ENCODE measurements at places on chromosomes 1 and 21.
A peak's percentile ranks its signal among the peaks of the same experiment; 100 is the strongest.

GRCh38 chr21:44273046-44273445, 11.3 kb upstream of the DNMT3L start:
- no peak for DNase-seq

GRCh38 chr1:159867664-159868026, 5.2 kb upstream of the VSIG8 start:
- no peak for DNase-seq

GRCh38 chr21:31752352-31752751, 20.4 kb upstream of the SCAF4 start:
- no peak for DNase-seq

- no peak for DNase-seq
Measured at GRCh38 chr1:169121146-169121923, 14.8 kb downstream of the ATP1B1 start.

- DNase-seq = no peak
Measured at GRCh38 chr21:34018910-34019309, 54.5 kb upstream of the MRPS6 start.

DNA sequence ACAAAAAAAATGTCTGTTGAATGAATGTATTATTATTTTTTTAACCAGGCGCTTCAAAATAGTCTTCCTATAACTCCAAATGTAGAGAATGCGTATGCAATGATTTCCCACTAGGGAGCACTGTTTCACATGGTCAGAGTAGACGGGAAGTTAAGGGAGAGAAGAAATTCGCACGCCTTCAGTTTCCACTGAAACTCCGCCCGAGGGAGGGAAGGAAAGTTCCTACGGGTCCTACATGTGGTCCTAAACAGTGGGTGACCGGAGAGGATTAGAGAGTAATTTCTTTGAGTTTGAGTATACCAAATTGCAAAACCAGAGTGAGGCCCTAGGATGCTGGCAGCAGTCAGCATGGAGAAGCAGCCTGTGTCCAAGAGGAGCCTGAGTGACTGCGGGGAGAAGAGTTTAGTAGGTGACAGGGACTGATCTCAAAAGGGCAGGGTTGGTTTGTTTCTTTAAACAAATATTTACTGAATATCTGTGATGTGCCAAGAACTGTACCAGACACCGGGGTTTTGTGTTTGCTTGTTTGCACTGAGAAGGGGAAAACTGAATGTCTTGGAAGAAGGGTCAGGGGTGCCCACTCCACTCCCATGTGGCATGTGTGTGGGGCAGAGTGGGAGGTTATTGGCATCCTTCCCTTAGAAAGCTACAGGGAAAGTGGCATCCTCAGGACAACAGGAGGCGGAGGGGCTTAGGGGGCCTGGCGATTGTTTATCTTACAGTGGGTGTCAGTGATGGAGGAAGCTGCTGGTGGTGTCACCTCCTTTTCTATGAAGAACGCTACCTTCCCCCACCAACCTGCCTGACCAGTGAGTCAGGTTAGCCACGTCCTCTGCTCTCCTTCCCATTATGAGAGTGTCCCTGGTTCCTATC, 22.8 kb downstream of the RNU5D-1 start:
- DNase-seq = no peak

- DNase-seq = no peak
Measured at GRCh38 chr1:112762541-112763500, 47.7 kb upstream of the PPM1J start.

DNA sequence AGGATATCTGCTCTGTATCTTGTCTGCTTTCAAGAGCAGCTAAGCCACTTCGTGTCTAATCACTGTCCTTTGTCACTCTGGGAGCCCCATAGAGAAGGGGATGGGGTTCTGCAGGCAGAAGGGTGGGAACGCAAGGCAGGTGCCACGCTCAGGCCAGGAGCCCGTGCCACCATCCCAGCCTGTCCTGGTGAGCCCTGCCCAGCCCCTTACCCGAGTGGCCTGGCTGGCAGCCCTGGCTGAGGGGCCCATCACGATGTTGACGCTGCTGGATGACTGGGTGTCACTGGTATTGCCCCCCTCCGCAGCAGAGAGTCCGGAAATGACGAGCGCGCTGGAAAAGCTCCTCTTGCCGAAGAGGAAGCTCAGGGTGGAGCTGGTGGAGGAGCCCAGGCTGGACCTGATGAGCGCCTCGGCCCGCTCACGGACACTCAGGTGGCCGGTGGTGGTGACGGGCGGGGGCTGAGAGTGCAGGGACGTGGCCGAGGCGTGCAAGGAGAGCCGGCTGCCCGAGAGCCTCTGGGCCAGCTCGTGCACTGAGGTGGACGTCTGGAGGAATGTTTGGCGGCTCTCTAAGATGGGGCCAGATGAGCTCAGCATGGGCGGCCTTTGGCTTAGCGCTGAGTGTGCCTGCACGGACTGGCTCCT, 35.6 kb downstream of the NTPCR start:
- no peak for DNase-seq

DNA sequence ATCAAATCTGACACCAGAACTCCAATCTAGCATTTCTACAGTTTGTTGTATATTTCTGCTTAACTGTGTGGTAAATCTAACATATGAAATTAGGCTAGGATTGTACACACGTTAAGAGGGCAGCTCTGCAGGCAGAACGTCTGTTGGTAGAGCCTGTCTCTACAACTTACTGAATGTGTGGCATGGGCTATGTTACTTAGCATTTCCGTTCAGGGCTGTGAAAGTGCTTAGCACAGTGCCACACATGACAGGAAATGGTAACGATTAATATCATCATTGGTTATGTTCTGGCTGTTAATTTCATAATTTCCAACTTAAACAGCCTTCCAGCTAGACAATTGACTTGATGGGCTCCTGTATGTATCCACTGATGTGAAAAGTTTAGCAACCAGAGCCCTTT, 9.6 kb upstream of the C8B start:
- no peak for DNase-seq

DNA sequence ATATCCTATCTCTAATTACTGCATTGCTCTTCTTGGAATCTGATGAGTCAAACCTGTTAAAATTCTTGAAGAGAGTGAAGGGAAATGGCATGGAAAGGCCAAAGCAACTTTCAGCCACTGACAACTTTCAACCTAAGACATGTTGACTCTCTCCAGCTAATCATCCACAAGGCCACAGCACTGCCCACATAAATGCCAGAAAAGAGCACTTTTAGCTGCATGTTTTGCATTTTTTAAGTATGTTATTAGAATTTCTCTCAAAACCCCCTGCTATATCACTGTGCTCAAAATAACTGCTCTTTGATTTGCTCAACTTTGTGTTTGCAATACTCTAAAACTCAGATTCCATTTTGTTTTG, 352.5 kb downstream of the ADGRL2 start:
- DNase-seq = no peak

GRCh38 chr1:96865731-96866685, 144.4 kb downstream of the PTBP2 start:
- no peak for DNase-seq

DNA sequence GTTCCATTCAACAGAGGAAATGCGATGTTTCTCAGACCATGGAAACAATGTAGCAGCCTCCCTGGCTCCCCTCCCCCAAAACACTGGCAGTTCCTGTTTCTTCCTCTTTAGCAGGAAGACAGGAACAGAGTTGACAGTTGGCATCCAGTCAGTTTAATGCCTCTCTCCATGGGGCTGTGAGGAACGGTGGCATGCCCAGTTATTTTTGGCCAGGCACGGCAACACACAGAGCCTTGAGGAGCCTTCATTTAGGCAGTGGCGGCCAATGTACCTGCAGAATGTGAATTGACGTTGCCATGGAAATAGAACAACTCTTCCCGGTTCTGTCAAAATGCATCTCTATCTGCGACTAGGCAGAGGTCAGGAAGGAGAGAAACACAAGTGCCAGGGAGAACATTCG, 330.6 kb downstream of the DSCAM start:
- DNase-seq = no peak

- DNase-seq = no peak
Measured at GRCh38 chr1:178451529-178451928, 45.2 kb downstream of the CLEC20A start.

DNA sequence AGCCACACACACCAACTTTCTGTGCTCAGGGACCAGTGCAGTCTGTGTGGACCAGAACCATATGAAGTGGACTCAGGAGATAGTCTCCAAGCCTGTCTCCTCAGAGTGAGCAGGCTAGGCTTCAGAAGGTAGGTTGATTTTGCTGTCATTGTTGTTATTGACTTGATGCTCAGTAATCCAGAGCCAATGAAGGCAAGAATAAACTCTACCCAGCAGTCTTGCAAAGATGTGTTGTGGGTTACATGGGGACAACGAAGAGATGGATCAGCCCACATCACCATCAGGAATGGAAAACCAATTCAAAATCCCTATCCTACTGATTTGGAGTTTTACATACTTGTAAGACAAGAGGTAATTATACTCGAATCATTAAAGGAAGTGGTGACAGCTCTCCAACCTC, 37.4 kb downstream of the PHC2 start:
- DNase-seq = no peak

DNA sequence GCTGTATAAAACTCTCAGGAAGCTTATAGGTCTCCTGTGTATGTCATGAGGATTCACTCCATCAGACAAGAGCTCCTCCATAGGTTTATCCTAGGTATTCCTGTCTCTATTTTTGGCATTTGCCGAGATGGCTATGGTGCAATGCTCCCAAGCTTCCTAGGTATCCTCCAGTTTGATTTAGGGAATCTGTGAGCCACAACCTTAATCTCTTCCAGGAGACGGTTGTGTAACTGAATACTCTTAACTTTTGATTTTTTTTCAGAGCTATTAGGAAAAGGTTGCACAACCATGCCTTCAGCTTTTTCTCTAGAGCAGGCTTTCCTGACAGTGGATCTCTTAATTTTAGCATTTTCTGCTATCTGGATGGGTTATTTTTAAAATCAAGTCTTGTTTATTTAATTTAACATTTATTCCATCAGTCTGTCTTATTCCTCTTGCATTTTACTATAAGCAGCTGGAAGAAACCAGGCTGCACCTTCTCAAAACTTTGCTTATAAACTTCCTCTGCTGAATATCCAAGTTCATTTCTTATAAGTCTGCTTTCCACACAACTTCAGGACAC, 69.4 kb upstream of the BACE2 start:
- no peak for DNase-seq

- DNase-seq = no peak
Measured at GRCh38 chr1:197306381-197307062, 38.5 kb downstream of the CRB1 start.

- no peak for DNase-seq
Measured at GRCh38 chr21:46372014-46372485, 48.1 kb downstream of the PCNT start.

DNA sequence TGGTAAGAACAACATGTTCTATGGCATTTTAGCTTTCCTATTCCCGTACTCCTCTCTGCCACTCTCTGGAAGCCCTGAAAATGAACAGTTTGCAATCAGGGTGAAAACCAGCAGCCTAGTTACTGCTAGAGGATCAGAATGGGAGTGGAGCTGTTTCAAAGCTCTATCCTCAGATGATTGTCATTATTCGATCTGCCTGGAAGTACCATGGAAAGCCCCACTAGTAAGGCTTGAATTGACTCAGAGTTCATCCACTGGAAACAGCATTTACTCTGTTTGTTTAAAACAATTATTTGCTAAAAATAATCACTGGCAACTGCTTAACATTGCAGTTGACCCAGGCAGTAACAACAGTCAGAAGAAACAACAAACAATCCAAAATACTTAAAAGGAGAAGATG, 91.2 kb downstream of the USH2A start:
- DNase-seq = no peak

- no peak for DNase-seq
Measured at GRCh38 chr1:21913763-21914162, 23.3 kb downstream of the HSPG2 start.

- peak; percentile 82 for DNase-seq
Measured at GRCh38 chr1:74732960-74733603, at the start of the genes CRYZ and TYW3. CRYZ (minus strand) TSS chr1:74733050; CDS start chr1:74724821, 8,229 bp downstream. TYW3 (plus strand) TSS chr1:74733152; CDS start chr1:74733245, 93 bp downstream.

DNA sequence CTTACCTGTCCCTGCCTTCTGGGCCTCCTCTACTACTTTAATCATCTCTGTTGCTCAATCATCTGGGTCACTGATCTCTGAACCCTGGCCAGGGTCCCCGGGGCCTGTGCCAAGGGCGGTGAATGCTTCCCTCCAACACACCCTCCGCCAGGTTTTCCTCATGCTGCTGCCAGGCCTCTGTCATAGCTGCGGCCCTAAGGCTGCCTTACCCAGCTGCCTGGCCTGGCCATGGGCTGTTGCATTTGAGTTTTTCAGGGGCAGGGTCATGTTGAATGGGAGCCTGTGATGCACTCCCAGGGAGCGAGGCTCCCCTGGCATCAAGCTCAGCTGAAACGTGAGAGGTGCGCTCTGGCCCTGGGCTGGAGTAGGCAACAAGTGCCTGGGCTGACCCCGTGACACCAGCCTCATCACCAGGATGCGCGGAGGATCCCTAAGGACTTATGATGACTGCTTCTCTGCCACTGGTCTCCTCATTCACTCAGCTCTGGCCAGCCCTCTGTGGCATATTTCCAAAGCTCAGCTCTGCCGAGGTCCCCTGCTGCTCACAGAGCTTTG, 7.6 kb downstream of the EDN2 start:
- DNase-seq = no peak

DNA sequence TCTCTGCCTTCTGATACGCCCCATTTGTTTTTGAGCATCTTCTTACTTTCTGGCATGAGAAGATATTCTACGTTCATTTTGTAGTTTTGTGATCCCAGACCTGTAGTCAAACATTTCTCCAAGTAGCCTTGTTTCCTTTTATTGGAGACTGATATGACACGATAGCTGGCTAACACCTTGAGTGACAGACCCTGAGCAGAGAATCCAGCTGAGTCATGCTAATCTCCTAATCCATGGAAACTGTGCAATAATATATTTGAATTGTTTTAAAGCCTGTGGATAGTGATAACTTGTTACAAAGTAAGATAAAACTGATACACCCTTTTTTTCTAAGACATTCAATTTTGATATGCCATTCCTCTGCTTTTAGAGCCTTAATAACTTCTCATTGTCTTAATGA, 1.2 kb upstream of the IFI44L start:
- no peak for DNase-seq

GRCh38 chr1:222618880-222619596, 1.1 kb downstream of the MIA3 start:
- no peak for DNase-seq

DNA sequence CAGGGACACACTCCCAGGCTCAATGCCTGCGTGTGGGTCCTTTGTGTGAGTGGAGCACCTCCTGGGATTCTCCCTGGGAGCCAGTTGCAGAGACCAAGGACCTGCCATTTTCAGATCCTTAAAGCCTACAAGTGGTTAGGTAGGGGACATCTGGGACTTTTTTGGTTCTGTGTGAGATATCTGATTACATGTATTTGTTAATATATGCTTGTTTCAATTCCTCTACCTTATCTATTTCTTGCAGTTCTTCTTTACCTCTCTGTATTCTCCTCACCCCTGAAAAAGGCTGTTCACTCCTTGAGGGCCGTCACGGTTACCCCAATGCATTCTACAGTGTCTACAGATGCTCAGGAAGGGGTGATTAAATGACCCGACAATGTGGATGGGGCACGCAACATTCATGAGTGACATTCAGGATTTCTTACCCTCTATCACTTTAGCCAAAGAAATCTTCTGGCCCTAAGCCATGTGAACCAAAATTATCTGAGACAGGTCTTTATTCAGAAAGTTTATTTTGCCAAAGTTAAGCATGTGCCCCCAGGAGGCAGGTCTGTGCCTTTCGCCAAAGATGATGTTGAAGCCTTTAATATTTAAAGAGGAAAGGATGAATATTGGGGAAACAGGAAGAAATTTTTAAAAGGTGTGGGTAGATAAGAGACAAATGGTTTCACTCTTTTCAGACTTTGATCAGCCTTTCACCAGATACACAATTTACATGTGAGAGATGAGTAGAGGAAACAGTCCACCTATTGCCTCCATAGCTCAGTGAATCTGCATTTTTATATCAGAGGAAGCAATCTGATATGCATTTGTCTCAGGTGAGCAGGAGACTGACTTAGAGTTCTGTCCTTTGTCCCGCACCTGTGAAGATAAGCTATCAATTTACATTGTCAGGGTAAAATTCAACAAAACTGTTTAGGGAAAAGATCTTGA, 44.6 kb upstream of the MPZL1 start:
- no peak for DNase-seq

Data from NCI-H1930 (cell line).